ENCODE measurements at places on chromosomes 4 and X. TPM values are rescaled to one million over a fixed set of nuclear protein-coding genes. Genes with fewer than 3 reads are reported as not detected.

GRCh38 chrX:97027384-97027922, 143.7 kb downstream of the RPA4 start:
- DNase-seq, result no peak

NXF2 gene
- not detected for total RNA-seq

GRCh38 chr4:21948347-21949072, at the start of gene KCNIP4:
Gene KCNIP4, minus strand, starts transcription at chr4:21948772.
- DNase-seq, result peak; percentile 34

IL15 gene
- 3.2 TPM for total RNA-seq

DNA sequence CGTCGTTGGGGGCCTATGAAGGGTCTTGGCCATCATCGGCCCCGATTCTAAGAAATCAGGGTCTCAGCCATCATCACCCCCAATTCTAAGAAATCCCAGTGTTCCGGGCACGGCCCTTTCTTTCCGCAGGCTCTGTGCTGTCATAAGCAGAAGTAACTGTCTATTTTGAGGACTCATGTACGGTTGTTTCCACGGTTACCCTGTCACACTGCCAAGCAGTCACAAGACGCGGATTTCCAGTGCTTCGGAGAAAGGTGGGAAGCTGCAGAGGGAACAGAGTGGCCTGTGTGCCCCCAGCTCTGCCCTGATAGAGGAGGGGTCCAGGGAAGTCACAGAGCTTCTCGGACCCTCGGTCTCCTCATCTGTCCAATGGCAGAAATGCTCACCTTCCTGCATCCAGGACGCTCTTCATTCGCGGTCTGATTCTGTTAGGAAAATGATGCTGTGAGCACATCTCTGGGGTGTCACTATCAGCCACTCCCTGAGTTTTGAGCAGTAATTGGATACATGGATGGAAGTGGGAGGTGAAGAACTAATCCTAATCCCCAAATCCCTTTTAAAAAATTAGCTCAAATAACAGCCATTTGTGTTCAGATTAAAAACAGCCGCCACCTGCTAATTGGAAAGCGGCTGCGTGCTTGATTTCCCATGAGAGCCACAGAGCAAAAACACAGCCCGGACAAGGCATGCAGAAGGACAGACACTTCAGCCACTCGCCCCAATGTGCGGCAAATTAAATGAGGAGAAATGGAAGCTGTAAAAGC, 73.1 kb downstream of the WFS1 start:
- DNase-seq, result no peak

GRCh38 chrX:69919749-69920148, 130.0 kb downstream of the AWAT2 start:
- DNase-seq, result no peak

RIPPLY1 gene
- total RNA-seq, result not detected

GRCh38 chrX:147377728-147378127, 534.0 kb upstream of the FMR1 start:
- DNase-seq, result no peak

TREX2 gene
- 2.5 TPM for total RNA-seq

- no peak for DNase-seq
These were observed 225.1 kb downstream of the FAM47A start for GRCh38 chrX:33906971-33907370.

DNA sequence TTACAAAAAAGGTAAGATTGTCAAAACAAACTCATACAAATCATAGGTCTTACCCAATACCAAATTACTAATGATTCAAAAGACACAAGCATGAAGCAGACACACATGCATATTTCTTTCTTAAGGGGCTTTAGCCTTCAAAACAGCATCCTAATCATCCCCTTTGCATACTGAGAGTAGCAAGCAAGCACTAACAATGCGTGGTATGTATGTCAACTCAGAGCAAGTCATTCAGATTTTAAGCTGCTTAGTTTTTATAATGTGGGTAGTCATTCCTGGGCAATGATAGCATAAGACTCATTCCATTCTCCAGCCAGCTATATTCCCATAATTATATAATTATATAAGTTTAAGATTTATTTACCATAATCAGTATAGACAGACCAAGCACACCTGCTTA, 219.6 kb downstream of the DKK2 start:
- DNase-seq, result peak; percentile 7

DNA sequence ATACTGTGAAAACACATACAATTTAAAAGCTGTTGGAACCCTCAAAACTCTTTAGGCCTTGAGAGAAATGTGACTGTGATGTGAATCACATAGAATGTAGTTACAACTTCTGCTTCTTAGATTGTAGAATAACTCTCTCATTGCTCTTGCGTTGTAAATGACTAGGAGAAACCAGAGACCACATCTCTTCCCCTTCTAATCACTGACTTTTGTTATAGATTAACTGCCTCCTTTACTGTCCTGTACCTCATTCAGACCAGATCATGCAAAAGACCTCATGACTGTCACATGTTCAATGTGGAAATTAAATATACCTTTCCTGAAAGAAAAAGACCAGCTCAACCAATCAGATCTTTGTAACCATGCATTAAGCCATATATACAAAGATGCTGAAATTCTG, 43.2 kb upstream of the NEIL3 start:
- no peak for DNase-seq

All from mammary epithelial cell (primary cell).